ENCODE measurements at places on chromosomes 4 and X. TPM values are rescaled to one million over a fixed set of nuclear protein-coding genes. Genes with fewer than 3 reads are reported as not detected.

- DNase-seq = no peak
Measured at GRCh38 chr4:30601070-30601865, 118.9 kb upstream of the PCDH7 start.

The ABCB7 gene
- 17.0 TPM for polyA plus RNA-seq

DNA sequence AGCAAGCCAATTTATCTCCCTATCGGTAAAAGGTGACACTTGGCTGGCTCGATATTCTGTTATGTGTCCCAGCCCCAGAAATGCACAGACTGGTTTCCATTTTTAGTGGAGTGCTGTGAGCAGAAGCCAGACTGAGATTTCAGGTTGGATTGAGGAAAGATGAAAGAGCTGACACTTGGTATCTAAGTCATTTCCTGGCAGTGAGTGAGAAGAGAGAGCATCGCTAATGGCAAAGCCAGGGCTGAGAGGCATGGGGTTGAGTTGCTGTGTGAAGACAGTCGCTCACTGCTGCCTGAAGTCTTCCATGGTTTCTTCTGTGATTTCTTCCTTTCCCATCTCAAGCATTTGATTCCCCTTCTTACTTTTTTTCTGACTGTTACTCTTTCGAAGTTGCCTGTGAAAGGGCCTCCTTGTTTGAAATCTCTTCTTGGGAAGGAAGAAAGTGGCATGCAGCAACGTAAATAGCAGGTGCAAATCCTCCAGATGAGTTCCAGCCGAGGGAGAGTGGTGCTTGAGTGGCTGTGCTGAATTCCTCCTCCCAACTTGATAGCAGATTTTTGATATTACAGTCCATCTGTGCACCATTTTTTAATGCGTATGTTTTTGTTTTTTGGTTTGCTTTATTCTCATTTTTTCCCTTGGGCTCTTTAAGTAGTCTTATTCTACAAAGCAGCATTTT lies 109.2 kb upstream of the LIMCH1 start:
- DNase-seq = no peak

- no peak for DNase-seq
Measured at GRCh38 chr4:11179796-11180195, 248.9 kb downstream of the HS3ST1 start.

The ESX1 gene
- polyA plus RNA-seq = not detected

DNA sequence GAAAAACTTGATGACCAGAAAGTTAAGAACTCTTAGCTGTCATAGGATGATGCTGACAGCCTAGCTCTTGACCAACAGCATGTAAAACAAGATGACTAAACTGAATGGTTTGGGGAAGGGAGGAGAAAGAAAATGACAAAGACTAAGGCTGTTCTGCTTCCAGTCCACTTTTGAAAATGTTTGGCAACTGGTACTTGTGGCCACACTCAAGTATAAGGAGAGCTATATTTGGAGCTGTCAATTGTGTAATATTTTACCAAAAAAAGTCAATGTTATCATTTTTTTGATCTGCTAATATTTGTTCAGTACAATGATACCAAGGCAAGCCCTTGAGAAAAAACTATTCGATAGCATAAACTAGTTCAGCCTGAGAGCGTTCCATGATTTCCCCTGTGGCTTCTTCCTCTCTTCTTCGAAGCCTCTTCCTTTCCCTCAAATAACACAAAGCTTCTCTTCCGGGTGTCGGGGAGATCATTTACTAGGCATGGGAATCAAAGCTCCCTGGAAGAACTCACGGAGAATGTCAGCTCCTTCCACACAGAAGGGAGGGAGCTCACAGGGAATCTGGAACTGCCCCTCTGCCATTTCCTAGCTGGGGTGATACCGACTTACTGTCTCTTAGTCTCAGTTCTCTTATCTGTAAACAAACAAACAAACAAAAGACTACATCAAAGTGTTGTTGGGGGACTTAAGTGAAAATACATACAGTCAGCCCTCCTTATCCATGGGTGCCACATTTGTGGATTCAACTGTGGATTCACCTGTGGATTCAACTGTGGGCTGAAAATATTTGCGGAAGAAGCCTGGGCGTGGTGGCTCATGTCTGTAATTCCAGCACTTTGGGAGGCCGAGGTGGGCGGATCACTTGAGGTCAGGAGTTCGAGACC lies 82.6 kb downstream of the SCD5 start:
- no peak for DNase-seq

The NWD2 gene
- polyA plus RNA-seq = 0.05 TPM

The ANAPC4 gene
- polyA plus RNA-seq = 20.9 TPM

- DNase-seq = no peak
Measured at GRCh38 chr4:48247142-48247877, 22.3 kb downstream of the TEC start.

The LDB2 gene
- 29.0 TPM for polyA plus RNA-seq

The DAPP1 gene
- 2.7 TPM for polyA plus RNA-seq

Measured in urinary bladder (tissue), 4 donors.